ENCODE measurements at places on chromosomes 5 and 9.

GRCh38 chr9:14258660-14259239, 55.2 kb downstream of the NFIB start:
- peak; percentile 66 for DNase-seq

DNA sequence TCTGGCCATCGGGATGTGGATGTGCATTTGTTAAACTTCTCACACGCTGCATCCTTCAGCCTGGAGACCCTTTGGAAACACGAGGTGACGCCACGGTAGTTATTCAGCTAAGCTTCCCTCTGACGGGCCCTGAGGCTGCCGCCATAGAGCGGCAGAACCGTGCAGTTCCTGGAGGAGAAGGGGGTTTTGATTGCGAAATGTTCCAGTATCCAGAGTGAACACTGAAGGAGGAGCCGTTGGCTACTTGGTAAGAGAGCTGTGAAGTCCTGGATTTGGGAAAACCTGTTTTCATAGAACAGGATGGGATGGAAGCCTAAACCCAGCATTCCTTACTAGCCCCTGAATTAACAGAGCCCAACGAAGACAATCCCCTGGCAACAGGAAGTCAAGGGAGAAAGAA, 23.0 kb upstream of the EXOC3 start:
- DNase-seq: no peak

- DNase-seq: no peak
Observed at GRCh38 chr5:16554110-16554509, 62.7 kb downstream of the RETREG1 start.

DNA sequence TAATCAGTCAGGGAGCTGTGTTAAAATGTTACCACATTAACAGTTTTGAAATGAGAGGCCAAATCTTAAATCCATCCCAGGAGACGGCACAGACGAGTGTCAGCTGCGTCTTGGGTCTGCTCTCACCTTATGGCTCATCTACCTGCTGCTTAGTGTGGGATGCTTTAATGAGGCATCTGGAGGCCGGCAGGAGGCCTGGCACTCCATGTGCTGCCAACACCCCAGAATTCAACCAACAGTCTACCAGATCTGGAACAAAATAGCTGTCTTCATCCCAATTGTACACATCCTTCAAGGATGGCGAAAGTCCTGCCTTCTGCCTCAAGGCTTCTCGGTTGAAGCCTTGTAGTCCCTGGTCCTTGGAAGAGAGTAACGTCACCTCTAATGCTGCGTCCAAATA, 12.0 kb downstream of the PRKACG start:
- DNase-seq: no peak

- no peak for DNase-seq
Observed at GRCh38 chr5:41312478-41313060, 99.2 kb upstream of the C6 start.

DNA sequence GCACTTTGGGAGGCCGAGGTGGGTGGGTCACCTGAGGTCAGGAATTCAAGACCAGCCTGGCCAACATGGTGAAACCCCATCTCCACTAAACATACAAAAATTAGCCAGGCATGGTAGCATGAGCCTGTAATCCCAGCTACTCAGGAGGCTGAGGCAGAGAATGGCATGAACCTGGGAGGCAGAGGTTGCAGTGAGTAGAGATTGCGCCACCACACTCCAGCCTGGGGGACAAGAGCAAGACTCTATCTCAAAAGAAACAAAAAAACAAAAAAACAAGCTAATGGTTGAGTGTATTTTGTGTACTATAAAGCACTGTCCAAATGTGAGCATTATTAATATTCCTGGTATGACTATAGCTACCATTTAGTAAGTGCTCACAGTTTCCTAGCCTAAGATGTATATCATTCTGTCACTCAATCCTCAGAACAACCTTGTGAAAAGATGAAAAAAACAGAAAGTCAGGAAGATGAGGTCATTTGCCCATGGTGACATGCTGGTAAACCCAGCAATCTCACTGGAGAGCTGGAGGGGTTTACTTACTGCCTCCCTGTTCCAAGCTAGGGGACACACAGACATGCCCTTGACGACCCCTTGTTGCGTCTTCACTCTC, 27.7 kb downstream of the ARHGEF37 start:
- DNase-seq: no peak

DNA sequence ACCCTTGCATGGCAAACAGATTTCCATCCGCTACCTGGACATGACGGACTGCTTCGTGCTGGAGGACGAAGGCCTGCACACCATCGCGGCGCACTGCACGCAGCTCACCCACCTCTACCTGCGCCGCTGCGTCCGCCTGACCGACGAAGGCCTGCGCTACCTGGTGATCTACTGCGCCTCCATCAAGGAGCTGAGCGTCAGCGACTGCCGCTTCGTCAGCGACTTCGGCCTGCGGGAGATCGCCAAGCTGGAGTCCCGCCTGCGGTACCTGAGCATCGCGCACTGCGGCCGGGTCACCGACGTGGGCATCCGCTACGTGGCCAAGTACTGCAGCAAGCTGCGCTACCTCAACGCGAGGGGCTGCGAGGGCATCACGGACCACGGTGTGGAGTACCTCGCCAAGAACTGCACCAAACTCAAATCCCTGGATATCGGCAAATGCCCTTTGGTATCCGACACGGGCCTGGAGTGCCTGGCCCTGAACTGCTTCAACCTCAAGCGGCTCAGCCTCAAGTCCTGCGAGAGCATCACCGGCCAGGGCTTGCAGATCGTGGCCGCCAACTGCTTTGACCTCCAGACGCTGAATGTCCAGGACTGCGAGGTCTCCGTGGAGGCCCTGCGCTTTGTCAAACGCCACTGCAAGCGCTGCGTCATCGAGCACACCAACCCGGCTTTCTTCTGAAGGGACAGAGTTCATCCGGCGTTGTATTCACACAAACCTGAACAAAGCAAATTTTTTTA, 242.9 kb downstream of the MARCHF11 start:
- no peak for DNase-seq

- DNase-seq: no peak
Observed at GRCh38 chr9:34256987-34257585, 72.0 kb downstream of the KIF24 start.

GRCh38 chr9:16158093-16158492, 605.2 kb downstream of the CCDC171 start:
- no peak for DNase-seq

GRCh38 chr5:87951661-87952060, 317.0 kb downstream of the TMEM161B start:
- no peak for DNase-seq

GRCh38 chr5:68732251-68732650, 361.6 kb upstream of the SLC30A5 start:
- peak; percentile 31 for DNase-seq

- DNase-seq: no peak
Observed at GRCh38 chr5:161030229-161030628, 178.2 kb upstream of the ATP10B start.

DNA sequence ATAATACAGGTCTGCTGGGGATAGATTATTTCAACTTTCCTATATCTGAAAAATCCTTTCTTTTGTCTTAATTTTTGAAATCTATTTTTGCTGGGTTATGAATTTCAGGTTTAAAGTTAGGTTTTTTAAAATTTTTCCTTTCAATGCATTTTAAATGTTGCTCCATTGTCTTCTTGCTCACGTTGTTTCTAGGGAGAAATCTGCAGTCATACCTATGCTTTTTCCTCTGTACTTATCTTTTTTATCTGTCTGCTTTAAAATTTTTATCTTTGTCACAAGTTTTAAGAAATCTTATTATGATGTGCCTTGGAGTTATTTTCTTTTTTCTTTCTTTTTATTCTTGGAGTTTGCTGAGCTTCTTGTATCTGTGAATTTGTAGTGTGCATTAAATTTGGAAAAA, 412.0 kb upstream of the KIF2A start:
- DNase-seq: no peak

GRCh38 chr5:54518146-54518817, 723 bp downstream of the SNX18 start:
- peak; percentile 46 for DNase-seq

DNA sequence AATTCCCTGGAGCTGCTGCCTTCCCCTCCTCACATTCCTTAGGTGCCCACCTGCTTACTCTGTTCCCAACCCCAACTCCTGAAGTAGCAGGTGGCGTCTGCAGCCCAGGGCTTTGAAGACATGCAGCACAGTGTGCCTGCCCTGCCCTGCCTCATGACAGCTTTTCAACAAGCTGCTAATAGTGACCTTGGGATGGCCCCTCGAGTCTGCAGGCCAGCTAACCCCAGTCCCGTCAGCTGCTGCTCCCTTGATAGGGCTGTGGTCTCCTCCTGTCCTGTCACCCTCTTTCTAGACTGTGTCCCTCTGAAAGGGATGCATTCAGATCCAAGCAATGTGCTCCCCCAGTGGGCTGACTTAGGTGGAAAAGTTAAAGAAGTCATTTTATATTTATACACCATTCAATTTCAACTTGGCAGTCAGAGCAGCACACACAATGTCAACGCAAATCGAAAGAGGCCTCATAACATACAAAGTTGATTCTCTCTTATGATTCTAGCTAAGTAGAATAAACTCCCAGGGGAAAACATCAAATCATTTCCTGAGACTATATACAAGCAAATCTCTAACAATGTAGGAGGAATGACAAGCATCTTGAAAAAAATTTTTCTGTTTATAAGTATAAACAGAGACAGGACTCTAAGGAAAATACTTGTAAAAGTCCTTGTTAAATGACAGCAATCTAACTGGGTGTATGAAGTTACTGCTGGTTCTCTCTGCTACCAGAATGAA, 37.9 kb downstream of the ADRB2 start:
- DNase-seq: peak; percentile 61

GRCh38 chr5:59600998-59601397, 292.5 kb downstream of the PDE4D start:
- DNase-seq: no peak

- DNase-seq: no peak
Observed at GRCh38 chr5:11047030-11047429, 286.0 kb upstream of the DAP start.

Measured in fibroblast of skin of right quadriceps (primary cell).